ENCODE measurements at places on chromosomes 2 and 18.
A peak's percentile ranks its signal among the peaks of the same experiment; 100 is the strongest.

DNA sequence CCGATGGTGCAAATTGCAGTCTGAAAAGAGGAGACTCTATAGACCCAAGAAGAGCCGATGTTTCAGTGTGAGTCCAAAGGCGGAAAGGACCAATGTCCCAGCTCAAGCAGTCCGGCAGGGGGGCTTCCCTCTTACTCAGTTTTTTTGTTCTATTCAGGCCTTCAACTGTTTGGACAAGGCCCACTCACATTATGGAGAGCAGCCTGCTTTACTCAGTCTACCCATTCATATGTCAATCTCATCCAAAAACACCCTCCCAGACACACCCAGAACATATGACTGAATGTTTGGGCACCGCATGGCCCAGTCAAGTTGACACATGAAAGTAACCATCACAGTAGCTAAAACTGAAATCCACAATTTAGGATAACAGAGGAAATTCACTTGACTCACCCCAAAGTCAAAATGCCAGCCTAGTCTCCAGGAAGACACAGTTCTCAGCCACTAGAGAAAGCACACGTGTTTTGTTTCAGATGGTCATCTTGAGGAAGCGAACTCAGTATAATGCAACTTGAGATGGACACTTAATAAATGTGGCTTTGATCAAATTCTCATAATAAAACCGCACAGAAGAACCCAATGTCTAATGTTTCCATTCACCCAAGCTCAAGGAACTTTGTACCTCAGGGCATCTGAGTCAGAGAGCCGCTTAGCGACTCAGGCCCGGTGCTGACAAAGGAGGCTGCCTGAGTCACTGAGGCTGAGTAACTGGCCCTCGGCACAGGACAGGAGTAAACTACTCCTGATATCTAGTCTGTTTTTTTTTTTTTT is 2.4 kb downstream of the FHL2 start:
- no peak for DNase-seq

DNA sequence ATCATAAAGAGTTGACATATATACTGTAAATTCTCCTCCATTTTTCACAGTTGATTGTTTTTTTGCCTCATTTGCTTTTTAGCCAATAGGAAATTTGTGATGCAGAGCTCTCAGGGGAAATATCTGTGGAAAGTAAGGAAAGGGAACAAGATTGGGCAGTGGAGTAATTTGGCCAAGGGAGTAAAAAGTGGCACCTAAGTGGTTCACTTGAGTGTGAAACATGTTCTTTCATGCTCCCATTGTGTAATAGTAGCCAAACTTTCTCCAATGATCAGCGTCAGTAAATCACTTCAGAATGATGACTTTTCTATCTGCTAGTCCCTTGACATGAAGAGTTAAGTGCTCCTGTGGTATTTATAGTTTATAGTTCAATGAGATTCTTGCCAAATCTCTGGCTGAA is 141.9 kb upstream of the KCNJ3 start:
- DNase-seq, result no peak

GRCh38 chr2:239316562-239317465 is 84.0 kb downstream of the HDAC4 start:
- DNase-seq, result no peak

DNA sequence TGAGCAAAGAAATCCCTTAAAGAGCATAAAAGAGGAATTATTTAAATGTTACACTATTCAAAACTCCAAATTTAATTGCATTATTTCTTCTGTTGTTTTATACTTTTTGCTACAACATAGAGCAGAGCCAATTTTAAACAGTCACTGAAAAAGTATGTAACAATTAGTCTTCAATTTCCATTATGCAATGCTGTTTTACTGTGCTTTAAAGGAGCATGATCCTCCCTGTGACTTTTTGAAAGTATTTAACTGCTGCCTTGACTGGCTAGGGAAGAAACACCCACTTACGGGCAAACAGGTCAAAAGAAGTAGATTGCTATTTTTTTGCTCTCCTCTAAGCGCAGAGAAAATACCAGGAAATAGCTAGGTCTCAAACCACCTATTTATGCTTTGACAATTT is 217.4 kb upstream of the GCFC2 start:
- DNase-seq, result no peak

DNA sequence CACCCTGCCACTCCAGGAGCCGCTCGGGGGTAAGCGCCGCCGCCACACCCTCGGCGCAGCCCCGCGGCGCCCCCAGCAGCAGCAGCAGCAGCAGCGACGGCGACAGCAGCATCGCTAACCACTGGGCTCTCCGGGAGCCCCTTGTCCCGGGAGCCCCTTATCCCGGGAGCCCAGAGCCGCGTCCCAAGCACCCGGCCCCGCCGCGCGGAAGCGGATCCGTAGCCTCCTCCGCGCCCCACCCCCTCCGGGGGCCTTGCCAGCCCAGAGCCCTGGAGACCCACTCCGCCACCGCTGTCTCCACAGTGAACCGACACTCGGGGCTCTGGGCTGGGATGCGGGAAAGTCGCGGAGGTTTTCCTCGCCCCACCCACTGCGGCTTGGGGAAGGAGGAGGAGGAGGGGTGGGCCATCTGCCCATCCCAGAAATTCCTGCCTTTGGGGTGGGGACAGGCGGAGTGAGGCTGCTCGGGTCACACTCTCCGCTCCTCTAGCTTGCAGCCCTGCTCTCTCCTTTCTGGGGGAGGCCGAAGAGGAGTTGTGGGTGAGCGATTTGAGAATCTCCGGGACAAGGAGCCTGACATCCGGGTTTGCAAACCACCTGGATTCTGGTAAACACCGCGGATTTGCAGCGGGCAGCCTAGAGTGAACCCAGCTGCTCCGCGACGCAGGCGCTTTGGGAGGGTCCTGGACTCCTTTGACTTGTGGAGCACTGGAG is at the start of gene PLA2R1:
Gene PLA2R1, minus strand, starts transcription at position 324 of the 714 bp plus-strand sequence. Its CDS starts 212 bp downstream, at position 112.
- DNase-seq, result no peak

- no peak for DNase-seq
Observed at GRCh38 chr18:4438938-4439337, 16.2 kb downstream of the DLGAP1 start.

- no peak for DNase-seq
Observed at GRCh38 chr2:8495189-8495989, 186.5 kb upstream of the ID2 start.

- DNase-seq, result no peak
Observed at GRCh38 chr2:126303113-126303512, 352.8 kb upstream of the GYPC start.

DNA sequence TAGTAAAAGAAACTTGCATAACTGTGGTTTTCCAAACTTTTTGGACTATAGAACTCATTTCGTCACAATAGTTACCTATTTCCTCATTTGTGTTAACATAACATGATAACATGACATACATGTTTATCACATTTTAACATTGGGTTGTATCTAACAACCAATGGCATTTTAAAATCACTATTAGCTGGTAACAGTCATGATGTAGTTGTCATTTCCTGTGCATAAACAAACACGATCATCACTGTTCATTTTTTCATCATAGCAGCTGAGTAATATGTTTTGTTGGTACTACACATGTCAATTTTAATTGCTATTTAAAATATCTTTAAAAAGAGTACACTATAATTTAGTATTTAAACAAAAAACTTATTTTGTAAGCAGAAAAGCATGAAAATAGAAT is 402.4 kb downstream of the SATB2 start:
- no peak for DNase-seq

DNA sequence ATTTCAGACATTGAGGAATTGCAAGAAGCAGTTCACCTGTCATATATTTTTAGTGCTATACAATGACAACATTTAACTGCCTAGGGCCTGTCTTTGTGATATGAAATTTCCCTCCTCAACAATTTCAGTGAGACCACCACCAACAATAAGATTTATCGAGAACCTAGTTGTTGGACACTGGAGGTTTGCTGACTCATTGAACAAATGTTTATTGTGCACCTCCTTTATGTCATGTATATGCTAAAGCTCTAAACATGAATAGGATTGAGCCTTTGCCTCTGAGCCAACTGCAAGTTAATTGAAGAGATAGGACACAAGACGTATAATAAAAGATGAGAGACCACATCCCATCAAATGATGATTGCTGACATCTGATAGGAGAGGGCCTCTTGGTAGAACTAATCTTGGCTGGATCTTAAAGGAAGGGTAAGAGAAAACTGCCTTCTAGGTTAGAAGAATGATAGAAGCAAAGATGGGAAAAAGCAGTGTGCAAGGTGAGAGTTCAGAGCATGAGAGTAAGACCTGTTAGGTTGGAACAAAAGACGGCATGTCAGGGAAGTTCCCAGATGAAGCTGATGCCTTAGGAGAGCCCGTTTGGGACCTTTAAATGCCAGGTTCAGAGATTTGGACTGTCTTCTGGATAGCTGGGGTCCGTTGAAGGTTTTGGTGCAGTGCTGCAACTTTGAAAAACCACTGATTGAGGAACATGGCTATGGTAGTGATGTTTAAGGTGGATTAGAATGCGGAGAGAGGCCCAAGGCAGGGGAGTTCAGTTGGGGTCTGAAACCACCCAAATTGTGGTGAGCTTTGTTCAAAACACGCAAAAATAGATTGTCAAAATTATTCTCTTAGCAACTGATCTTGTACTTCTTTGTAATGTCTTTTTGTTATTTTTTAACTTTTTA is 133.0 kb upstream of the EML6 start:
- no peak for DNase-seq

- no peak for DNase-seq
Observed at GRCh38 chr2:149076863-149077412, 38.4 kb downstream of the LYPD6B start.

GRCh38 chr2:152693033-152693432 is 24.2 kb downstream of the PRPF40A start:
- DNase-seq, result no peak

DNA sequence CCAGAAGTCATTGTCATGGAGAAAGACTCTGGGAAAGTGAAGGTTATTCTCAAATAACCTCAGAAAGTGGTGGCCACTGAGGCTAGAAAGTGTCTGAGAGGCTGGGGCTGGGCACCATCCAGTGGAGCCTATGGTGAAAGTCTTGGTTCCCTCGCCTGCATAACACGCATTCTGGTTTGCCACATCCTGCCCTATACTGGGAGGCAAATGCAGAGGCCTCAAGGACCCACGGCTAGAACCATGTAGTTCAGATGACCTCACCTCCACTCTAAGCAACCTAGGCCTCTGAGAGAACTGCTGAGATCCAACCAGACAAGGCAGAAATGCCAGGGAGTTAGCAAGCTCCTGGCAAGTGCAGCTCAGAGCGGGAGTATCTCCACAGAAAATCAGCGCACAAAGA is 5.1 kb downstream of the ITGB6 start:
- no peak for DNase-seq

- DNase-seq, result peak; percentile 40
Observed at GRCh38 chr18:80241919-80242777, 5.2 kb downstream of the PARD6G start.

GRCh38 chr2:17445744-17446143 is 72.5 kb downstream of the RAD51AP2 start:
- no peak for DNase-seq

DNA sequence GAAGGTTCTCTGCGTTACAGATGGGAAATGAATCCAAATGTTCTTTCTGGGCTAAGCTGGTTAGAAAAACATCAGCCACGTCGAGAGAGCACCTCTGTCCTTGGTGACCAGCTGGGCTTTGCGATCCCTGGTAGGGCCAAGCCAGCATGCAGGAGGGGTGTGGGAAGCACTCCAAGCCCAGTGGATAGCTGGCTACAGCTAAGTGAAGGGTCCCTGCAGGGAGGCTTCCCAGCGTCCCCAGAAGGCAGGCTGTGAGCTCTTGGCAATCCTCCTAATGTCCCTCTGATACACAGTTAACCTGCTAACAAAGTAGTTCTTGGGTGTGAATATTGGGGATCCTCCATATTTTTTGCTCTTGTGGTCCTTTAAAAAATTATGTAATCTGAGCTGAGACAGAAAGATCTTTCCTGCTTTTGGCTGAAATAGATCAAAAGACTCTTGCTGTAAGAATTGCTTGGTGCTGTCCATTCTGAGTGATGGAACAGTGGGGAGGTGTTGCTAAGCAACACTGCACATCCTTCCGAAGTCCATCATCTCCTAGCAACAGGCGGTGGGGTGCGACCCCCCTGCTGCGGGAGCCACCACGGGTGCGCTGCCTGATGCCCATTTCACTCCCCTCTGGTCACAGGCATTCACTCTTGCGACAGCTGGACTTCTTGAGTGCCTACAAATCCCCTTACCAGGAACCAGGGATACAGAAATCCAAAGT is 88.5 kb upstream of the UXS1 start:
- DNase-seq, result no peak

DNA sequence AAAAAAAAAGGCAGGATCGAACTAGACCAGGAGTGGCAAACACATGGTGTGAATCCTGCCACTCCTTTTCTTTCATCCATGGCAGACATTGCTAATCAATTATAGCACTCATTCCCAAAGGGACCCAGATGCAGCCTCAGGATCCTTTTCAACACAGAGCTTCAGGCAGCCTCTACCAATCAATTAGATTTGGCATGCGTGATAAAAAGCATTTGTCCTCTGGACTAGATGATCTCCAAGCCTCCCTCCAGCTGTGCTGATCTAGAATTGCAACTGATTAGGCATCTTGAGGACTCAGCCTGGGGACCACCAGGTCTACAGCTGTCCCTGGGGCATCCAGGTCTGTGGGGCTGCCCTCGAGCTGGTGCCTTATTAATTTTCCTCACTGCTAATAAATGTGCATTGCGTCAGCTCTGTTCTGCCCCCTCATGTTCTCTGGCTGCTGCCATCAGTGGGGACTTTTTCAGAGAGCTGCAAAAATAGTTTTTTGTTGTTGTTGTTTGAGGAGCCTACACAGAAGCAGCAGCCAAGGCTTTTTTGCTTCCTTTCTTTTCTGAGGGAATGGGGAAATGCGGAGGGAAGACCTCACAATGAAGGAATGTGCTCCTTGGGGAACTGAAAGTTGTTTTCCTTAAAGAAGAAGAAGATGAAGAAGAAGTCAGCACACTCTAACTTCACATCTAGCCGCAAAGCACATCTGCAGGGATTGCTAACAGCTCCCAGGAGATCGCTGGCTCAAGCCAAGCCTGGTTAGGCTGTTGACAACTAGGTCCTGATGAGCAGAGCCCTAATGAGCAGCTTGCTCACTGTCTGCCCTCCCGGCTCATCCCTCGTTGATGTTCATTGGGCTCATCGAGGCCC is 8.8 kb upstream of the ATOH8 start:
- no peak for DNase-seq

DNA sequence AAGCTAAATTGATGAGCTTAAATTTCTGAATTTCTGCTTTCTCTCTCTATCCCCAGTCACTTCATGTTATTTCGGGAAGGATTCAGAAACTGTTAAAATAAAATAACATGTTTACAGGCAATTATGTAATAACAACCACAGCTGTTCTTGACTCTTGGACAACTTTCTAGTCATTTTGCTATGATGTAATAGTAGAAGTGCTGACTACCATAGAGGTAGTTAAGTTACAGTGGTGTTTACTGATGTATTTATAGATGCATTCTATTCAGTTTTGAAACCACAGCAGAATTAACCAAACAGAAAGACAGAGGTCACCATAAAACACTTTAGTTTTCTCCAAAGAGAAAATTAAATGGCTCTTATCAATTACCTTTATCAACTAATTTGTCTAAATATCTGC is 1292.0 kb upstream of the CHAC2 start:
- DNase-seq, result no peak

GRCh38 chr2:144459937-144460336 is 60.0 kb downstream of the ZEB2 start:
- no peak for DNase-seq

DNA sequence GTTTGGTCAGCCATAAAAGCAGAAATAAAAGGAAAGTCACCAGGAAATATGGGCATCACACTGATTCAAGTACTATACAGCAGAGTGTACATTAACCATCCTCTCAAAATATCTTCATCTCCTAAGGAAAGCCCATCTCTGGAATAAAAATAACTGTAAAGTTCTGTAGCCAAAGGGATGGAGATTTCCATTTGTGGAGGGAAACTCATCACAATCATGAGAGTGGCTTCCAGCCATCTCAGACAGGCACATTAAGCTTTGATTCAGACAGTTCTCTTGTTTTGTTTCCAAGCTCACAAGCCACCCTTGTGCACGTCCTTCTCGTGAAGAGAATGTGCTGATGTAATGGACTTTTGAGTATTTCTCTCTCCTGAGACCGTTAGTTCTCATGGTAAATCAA is 695.5 kb downstream of the LRRTM4 start:
- DNase-seq, result no peak
